Prostate gland (tissue), 2 donors: ENCODE measurements at places on chromosomes 2 and 18. TPM values are rescaled to one million over a fixed set of nuclear protein-coding genes. Genes with fewer than 3 reads are reported as not detected.

The SULT1C3 gene
- not detected for total RNA-seq

The NPAS2 gene
- 45.8 TPM for total RNA-seq

The IL18R1 gene
- total RNA-seq: 0.91 TPM

The PSMA8 gene
- not detected for total RNA-seq

DNA sequence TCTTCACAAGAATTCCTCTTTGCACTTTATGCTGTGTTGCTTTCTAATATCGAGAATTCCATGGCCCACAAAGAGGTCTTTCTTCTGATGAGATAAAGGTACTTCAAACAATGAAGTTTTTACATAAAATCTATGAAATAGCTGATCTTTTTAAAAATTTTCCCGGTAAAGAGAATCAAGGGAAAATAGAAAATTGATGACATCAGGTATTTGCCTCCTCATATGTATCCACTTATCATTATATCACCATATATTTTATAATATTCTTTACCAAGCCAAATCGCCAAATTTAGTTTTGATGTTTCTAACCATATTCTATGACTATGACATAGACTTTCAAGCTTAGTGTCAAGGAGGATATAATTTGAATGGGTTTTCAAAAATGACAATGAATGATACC, 139.8 kb downstream of the CHST9 start:
- H3K4me3 ChIP-seq: no peak overlapping the region
- H3K4me1 ChIP-seq: peaks cover 4% of the 10 kb centered on the region
- no peak overlapping the region for H3K27ac ChIP-seq
- no peaks in the 10 kb centered on the region for H3K36me3 ChIP-seq
- H3K27me3 ChIP-seq: no peaks in the 10 kb centered on the region
- no peak for DNase-seq

- no peak overlapping the region for H3K4me3 ChIP-seq
- no peaks in the 10 kb centered on the region for H3K36me3 ChIP-seq
- H3K4me1 ChIP-seq: no peaks in the 10 kb centered on the region
Observed at GRCh38 chr2:97936199-97936598, 59.5 kb downstream of the TMEM131 start.

GRCh38 chr2:198385856-198386255, 581.5 kb downstream of the PLCL1 start:
- DNase-seq: no peak
- no peaks in the 10 kb centered on the region for H3K27me3 ChIP-seq
- no peak overlapping the region for H3K27ac ChIP-seq
- no peaks in the 10 kb centered on the region for H3K36me3 ChIP-seq
- H3K4me3 ChIP-seq: no peak overlapping the region
- H3K4me1 ChIP-seq: no peaks in the 10 kb centered on the region

DNA sequence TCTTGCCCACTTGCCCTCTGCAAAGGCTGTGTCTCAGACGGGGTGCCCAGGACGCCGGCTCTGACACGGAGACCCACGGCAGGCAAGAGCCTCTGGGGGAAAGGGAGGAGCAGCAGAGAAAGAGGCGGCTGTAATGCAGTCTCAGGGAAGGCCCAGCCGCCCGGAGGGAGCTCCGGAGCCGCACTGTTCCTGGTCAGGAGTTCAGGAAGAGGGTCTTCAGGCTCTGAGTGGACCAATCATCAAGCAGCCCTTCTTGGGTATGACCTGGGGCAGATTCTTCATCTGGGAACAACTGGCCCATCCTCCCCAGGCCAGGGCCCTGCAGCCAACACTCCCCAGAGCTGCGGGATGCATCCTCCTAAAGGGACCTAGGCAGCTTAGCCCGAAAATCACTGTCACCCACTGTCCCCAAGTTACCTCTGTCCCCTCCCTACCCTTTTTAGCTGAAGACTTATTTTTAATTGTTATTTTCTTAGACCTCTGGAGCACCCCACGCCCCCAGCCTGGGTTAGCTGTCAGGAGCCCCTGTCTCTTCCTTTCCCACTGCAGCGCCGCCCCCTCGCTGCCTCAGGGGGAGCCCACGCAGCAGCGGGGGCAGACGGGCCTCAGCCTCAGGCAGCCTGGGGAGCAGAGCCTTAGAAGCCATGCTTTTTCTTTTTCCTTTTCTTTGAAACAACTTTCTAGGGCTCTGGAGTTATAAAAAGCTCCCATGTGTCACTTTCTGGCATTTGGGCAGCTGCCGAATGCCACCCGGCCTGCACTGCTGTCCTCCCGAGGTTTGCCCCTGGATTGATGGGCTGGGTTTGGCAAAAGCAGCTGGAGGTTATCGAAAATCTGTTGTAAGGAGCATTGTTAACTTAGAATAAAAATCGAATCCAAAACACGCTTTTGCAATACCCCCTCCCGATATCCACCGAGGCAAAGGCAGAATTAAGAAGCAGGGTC, 644 bp upstream of the NEU2 start:
- H3K4me3 ChIP-seq: no peak overlapping the region
- DNase-seq: no peak
- no peaks in the 10 kb centered on the region for H3K36me3 ChIP-seq
- H3K27ac ChIP-seq: no peak overlapping the region

- H3K4me3 ChIP-seq: no peak overlapping the region
- H3K36me3 ChIP-seq: no peaks in the 10 kb centered on the region
- H3K27me3 ChIP-seq: no peaks in the 10 kb centered on the region
- DNase-seq: peak; percentile 50
- peaks cover 10% of the 10 kb centered on the region for H3K4me1 ChIP-seq
Observed at GRCh38 chr18:48545757-48546321, 7.0 kb downstream of the CTIF start.

- no peaks in the 10 kb centered on the region for H3K27me3 ChIP-seq
- H3K27ac ChIP-seq: no peak overlapping the region
- no peak overlapping the region for H3K4me3 ChIP-seq
- H3K4me1 ChIP-seq: no peaks in the 10 kb centered on the region
- no peak for DNase-seq
- H3K36me3 ChIP-seq: no peaks in the 10 kb centered on the region
Observed at GRCh38 chr2:224871813-224872212, 155.6 kb upstream of the CCDC195 start.

DNA sequence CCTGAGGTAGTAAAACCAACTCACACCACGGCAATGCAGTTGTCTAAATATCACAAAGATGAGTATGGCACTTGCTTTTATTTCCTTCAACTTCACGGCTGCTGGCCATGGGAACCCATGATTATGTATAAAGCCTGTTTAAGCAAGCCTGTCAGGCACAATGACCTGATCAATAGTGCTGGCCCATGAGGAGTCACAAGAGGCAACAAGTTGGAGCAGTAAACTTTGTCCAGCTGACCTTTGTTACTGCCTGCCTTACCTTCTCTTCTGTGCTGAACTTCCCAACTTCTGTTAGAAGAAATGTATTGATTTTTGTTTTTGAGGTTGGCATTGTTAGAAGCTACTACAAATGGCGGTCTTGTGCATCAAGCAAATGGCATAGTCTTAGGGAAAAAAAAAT, 151.9 kb downstream of the RAB3GAP1 start:
- no peaks in the 10 kb centered on the region for H3K4me1 ChIP-seq
- no peak overlapping the region for H3K4me3 ChIP-seq

DNA sequence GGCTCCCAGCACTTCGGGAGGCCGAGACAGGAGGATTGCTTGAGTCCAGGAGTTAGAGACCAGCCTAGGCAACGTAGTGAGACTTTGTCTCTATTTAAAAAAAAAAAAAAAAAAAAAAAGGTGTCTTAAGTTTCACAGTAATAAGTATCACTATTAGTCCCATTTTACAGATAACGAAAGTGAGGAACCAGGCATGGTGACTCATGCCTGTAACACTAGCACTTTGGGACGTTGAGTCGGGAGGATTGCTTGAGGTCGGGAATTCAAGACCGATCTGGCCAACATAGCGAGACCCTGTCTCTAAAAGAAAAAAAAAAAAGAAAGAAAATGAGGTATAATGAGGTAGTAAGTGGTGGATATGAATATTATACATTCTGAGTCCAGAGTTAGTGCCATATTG, 2.5 kb downstream of the KCNJ13 start:
- DNase-seq: no peak
- H3K36me3 ChIP-seq: no peaks in the 10 kb centered on the region
- no peak overlapping the region for H3K27ac ChIP-seq
- H3K4me3 ChIP-seq: no peak overlapping the region

DNA sequence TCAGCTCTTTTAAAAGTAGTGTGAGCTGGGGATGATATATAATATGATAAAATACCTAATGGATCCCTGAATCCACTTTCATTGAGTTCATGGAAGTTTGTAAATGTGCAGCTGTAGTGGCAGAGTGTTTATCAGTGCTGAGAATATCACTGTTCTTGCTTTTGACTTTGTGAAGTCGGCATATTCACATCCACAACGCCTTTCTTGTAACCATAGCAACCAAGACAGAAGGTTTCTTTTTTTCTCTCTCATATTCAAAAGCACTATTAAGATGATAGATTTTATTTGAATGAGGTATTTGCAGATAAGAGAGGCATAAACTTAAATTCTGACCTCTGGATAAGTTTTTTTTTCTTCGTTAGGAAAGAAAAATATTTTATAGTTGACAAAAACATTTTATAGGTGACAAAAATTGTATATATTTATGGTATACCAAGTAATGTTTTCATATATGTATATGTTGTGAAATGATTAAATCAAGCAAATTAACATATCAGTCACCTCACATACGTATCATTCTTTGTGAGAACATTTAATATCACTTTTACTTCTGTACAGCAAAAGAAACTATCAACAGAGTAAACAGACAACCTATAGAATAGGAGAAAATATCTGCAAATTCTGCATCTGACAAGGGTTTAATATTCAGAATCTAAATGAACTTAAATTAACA, 130.0 kb downstream of the PLCL1 start:
- no peak overlapping the region for H3K4me3 ChIP-seq
- H3K27ac ChIP-seq: no peak overlapping the region
- no peaks in the 10 kb centered on the region for H3K36me3 ChIP-seq
- no peak for DNase-seq
- no peaks in the 10 kb centered on the region for H3K27me3 ChIP-seq
- H3K4me1 ChIP-seq: no peaks in the 10 kb centered on the region

GRCh38 chr2:27021253-27022049, 11.3 kb upstream of the TMEM214 start:
- no peaks in the 10 kb centered on the region for H3K36me3 ChIP-seq
- no peak overlapping the region for H3K4me3 ChIP-seq
- peak; percentile 48 for DNase-seq

DNA sequence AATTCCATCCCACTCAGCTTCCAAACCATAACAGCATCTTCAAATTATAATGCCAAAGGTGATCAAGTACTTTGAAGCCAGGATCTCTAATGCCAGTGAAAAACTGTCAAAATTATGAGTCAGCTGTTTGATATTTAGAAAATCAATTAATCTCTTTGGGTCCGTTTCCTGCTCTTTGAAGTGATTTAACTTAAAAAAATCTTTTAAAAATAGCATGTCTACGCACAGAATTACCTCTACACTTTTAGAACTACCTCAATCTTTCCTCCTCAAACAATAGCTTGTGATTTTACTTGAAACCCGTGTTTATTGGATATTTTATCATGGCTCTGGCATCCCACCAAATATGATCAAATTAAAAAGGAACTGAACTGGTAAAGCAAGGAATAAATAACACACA, 31.3 kb upstream of the TANK start:
- H3K27me3 ChIP-seq: no peaks in the 10 kb centered on the region
- no peak overlapping the region for H3K4me3 ChIP-seq
- no peaks in the 10 kb centered on the region for H3K36me3 ChIP-seq
- no peaks in the 10 kb centered on the region for H3K4me1 ChIP-seq
- DNase-seq: no peak

GRCh38 chr18:42047721-42048120, 92.7 kb downstream of the PIK3C3 start:
- H3K4me1 ChIP-seq: no peaks in the 10 kb centered on the region
- no peaks in the 10 kb centered on the region for H3K27me3 ChIP-seq
- no peak overlapping the region for H3K27ac ChIP-seq
- H3K4me3 ChIP-seq: no peak overlapping the region
- DNase-seq: no peak
- H3K36me3 ChIP-seq: no peaks in the 10 kb centered on the region

GRCh38 chr2:21042958-21043743, 722 bp downstream of the APOB start:
- H3K4me1 ChIP-seq: no peaks in the 10 kb centered on the region
- no peaks in the 10 kb centered on the region for H3K27me3 ChIP-seq
- no peaks in the 10 kb centered on the region for H3K36me3 ChIP-seq
- DNase-seq: peak; percentile 47

- no peaks in the 10 kb centered on the region for H3K4me1 ChIP-seq
- DNase-seq: peak; percentile 30
- H3K27ac ChIP-seq: no peak within 1 kb of the TSS
- peak within 1 kb of the TSS; percentile 41 for H3K4me3 ChIP-seq
- peaks cover 4% of the 10 kb centered on the region for H3K27me3 ChIP-seq
Observed at GRCh38 chr2:229714080-229714735, at the start of gene DNER. DNER (minus strand) TSS chr2:229714555; CDS start chr2:229714423, 132 bp downstream.

DNA sequence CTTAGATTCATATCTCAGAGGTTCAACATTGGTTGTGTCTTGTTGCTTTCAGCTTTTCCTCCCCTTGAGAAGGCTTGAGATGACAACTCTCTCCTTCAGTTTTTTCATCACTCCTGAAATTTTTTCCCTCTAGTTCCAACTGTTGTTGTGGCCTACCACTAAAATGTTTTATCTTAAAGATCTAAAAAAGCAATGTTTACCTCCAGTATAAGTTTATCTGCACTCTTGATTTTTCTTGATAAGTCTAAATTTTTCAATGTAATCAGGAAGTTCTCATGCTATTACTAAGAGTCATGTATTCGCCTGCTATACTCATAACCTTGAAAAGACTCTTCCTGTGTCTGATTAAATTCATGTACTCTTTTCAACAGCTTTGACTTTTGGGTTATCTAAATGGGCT, 366.3 kb upstream of the TFPI start:
- no peak for DNase-seq
- no peaks in the 10 kb centered on the region for H3K36me3 ChIP-seq
- no peaks in the 10 kb centered on the region for H3K27me3 ChIP-seq
- H3K4me1 ChIP-seq: no peaks in the 10 kb centered on the region
- H3K27ac ChIP-seq: no peak overlapping the region

GRCh38 chr2:58047373-58047935, 848 bp downstream of the VRK2 start:
- H3K4me3 ChIP-seq: peak overlapping the region; percentile 63
- no peak for DNase-seq
- H3K36me3 ChIP-seq: no peaks in the 10 kb centered on the region
- no peaks in the 10 kb centered on the region for H3K4me1 ChIP-seq
- H3K27ac ChIP-seq: peak overlapping the region; percentile 88

DNA sequence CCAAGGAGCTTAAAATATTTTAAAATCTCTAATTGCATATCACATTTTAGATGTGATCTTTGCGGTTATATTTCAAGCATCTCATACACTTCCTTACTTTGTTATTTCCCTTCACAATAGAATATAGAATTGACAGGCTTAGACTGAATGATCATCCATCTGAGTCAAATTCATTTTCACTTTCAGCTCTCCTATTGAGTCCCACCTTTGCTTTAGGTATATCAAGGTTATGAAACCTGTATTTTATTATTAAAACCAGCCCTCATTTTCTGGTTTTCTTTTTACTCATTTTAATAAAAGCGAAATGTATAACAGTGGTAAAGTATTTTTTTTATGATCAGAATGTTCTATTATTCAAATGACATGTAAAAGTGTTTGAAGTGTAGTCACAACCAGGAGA, 162.9 kb upstream of the KYNU start:
- H3K27me3 ChIP-seq: no peaks in the 10 kb centered on the region
- no peaks in the 10 kb centered on the region for H3K4me1 ChIP-seq
- DNase-seq: no peak
- H3K36me3 ChIP-seq: no peaks in the 10 kb centered on the region
- no peak overlapping the region for H3K27ac ChIP-seq

GRCh38 chr2:177905640-177906039, 166.9 kb downstream of the PDE11A start:
- no peaks in the 10 kb centered on the region for H3K4me1 ChIP-seq
- DNase-seq: no peak
- H3K27me3 ChIP-seq: no peaks in the 10 kb centered on the region
- H3K27ac ChIP-seq: no peak overlapping the region

GRCh38 chr18:63342206-63342605, 22.6 kb upstream of the BCL2 start:
- no peaks in the 10 kb centered on the region for H3K27me3 ChIP-seq
- no peak overlapping the region for H3K27ac ChIP-seq
- H3K36me3 ChIP-seq: no peaks in the 10 kb centered on the region
